HAP-1 (cell line): ENCODE measurements at places on chromosomes 1 and 21.
A peak's percentile ranks its signal among the peaks of the same experiment; 100 is the strongest.

GRCh38 chr1:49389699-49390098 is 613.0 kb upstream of the BEND5 start:
- DNase-seq: no peak

- DNase-seq: no peak
Observed at GRCh38 chr1:37437087-37437486, 37.3 kb upstream of the ZC3H12A start.

DNA sequence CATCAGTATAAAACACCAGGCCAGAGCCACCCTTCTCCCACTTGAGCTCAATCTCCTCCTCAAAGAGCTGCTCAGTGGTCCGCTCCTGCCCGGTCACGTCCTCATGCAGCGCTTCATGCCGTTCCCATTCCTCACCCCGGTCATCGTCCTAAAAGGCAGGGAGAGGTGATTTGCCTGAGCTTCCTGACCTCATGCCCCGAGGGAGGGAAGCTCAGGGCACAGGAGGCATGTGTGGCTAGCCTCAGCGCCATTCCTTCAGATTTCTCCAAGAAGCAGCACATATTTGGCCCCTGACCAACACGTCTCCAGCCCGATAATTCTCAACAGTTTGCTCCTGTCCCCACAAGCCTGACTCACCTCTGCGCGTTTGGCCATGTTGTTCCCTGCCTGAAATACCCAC is 4.2 kb upstream of the GPN2 start:
- DNase-seq: no peak

DNA sequence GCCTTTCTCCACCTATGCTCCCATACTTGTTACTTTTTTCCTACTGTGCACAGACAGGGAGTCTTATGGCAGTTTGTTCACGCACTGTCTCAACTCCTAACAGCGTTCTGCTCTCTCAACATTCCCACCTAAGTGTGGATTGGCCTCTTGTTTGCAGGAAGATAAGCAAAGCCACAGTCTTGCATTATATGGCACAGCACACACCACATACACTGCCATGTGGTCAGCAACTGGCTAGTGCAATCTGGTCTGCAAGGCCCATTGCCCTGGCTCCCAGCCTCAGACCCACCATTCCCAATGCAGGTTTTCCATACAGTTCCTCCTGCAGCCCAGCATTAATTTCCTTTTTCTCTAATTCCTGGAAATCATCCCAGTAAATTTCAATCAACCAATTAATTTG is 38.3 kb upstream of the LAMC2 start:
- no peak for DNase-seq

DNA sequence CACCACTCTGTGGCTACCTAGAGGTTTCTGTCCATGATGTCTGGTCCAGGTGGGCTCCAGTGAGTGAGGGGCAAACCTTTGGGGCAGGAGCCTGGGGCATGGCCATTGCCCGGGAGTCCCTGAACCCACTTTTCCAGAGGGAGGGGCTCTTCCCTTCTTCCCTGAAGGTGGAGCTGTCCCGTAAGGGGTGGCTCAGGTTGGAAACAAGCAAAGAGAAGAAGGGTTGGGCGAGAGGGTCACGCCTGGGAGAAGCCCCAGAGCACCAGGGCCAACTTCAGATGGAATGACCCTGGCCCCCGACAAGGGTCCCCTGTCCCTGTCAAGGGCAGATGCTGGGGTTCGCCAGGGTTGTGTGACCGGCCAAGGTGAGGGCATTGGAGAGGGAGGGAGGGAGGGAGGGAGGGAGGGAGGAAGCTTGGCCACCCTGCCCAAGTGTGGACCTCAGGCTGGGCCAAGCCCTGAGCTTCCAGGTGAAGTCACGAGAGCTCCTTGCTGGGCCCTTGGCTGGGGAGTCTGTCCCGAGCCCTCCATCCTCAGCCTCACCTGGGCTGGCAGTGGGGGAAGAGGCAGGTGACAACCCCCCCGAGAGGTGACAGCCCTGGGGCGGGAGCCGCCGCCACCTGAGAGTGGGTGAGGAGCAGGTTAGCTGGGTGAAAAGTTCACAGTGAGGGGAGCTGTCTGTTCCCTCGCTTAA is 69.6 kb downstream of the DHRS3 start:
- DNase-seq: no peak

- DNase-seq: no peak
Observed at GRCh38 chr1:181352695-181353094, 130.6 kb upstream of the CACNA1E start.

DNA sequence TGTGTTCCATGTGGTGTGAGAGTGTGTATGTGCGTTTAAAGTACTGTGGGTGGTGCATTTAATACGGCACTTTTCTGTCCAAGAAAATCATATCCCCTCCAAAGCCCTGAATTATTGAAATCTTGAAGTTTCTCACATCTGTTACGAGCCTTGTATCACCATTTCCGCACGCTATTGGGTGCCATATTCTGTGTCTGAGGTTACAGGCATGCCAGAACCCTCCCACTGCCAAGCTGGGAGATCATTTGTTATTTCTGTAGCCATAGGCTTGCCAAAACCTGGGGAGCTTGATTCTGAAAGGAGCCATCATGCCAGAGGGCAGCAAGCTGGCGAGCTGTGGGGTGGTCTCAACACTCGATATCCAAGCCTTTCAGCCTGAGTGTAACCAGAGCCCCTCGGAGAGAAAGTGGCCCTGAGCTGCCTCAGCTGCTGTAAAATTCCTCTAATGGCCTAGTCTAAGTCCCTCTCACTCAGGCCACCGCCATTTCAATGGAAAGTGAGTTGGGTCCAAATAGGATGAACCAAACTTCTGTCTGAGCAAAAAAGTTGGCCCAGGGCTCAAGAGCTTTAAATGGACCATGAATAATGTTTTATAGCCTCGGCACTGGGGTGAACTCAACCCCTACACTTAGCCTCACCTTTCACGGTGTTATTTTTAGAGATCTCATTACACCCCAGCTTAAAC is 298.4 kb upstream of the DUSP10 start:
- no peak for DNase-seq

- no peak for DNase-seq
Observed at GRCh38 chr21:44658913-44659595, 1.3 kb downstream of the KRTAP12-3 start.

DNA sequence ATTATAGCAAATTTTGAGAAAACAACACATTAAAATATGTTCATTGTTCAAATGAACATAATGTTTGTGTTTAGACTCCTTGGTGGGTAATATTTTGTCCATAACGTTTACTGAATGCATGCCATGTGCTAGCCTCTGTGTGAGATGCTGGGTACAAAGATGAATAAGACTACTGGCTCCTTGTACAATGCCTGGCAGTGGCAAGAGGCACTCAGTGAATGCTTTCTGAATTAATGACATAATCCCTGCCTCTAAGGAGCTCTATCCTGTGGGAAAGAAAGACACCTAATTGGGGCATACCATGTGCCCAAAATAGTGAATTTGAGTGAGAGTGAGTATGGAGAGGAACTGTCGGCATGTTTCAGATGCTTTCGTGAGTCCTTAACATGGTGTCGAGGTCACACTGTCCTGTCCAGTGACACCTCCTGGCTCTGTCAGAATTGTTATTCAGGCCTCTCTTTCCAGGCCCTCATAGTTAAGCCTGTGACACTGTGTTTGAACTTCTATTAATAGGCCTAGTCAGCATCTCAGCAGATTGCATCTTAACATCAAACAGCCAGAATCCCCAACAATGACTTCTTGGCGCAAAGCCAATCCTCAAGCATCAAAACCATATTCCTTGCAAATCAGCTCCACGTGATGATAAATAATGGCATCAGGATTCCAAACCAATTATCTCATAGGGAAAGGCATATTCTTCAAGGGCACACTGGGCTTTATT is 32.8 kb upstream of the S1PR1 start:
- DNase-seq: peak; percentile 27

DNA sequence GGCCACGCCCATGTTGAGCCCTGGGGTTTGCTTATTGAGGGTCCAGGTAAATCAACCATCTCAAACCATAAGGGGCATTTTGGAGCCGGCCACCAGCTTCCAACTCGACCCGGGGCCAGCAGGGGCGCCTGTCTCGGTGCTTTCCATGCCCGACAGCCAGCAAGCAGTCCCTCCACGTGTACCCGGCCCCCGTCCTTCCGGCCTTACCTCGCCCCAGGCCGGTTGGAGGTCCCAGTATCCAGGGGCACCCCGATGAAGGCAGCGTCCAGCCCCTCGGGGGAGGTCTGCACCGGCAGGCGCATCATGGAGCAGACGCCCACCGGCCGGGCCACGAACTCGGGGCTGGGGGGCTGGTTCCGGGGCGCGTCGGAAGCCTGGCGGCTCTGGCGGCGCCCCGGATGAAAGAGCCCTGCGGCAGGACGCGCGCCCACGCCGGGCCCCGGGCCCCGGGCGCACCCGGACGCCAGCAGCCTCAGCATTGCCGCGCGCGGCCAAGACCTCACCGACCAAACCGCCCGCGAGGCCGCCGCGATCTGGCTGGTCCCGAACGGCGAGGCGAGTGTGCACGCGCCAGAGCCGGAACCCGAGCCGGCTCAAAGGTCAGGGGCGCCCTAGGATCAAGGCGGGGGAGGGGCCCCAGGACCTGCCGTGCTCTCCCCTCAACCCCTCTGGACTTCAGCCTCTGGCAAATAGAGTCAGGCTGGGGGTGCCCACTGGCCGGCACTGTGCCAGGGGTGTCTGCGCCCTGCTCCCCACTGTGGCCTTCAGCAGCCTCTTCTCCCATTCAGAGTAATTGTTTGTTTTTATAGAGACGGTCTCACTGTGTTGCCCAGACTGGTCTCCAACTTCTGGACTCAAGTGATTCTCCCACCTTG is at the start of gene AGMAT:
AGMAT (minus strand) TSS at position 563 of the 875 bp plus-strand sequence; CDS start at position 479, 84 bp downstream.
- no peak for DNase-seq

GRCh38 chr21:37532868-37533780 is 166.6 kb downstream of the DYRK1A start:
- no peak for DNase-seq

DNA sequence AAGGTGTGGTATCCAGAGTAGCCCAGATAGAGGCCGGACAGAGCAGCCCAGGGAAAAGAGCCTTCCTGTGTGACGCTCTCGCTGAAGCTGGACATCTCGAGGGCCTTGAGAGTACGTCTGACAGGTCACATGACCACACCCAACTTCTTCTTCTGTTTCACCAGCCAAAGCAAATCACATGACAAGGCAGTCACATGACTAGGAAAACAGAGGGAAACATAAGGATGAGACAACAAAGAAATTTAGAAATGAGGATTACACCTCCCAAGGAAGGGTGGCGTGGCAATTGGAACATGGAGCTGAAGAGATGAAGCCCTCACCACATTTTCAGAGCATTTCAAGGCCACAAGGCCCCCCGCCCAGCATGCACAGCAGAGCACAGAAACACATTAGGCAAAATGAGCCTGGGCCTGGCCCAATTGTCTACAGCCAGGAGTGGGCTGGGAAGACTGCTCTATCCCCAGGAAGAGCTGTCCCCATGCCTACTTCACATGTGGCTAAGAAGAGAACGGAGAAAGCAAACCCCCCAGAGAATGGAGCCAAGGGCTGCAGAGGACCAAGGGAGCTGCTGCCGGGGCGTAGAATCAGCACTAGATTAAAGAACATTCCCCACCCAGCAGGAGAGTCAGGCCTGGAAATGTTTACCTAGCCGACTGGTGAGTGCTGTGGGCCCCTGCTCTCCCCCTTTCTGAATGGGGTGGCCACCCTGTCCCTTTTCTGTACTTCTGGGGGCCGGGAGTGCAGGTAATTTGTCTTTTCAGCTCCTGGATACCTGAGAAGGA is 305.1 kb downstream of the NPHP4 start:
- DNase-seq: no peak

DNA sequence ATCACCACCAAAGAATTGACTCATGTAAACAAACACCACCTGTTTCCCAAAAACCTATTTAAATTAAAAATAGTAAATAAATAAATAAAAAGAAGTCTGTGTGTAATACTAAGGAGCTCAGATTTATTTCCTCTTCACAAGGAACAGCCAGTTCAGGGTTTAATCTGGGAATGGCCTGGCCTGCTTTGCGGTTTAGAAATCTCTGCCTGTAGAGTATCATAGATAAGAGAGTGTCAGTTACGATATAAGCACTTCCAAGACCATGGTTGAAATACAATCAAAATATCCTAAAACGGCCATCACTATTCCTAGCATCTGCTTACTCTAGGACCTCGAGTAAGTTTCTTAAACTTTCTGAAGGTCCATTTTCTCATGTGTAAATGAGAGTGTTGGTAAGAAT is 274.4 kb downstream of the PLPP3 start:
- DNase-seq: no peak

DNA sequence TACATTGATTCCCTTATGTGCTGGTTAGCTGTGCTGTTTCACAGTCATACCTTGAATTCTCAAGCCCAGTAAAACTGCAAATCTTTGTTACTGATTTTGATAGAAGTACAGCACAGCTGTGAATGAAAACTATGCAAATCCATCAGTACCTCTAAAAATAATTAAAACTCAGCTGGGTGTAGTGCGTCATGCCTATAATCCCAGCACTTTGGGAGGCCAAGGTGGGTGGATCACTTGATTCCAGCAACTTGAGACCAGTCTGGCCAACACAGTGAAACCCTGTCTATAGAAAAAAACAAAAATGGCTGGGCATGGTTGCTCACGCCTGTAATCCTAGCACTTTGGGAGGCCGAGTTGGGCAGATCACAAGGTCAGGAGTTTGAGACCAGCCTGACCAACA is 61.2 kb downstream of the NUP210L start:
- DNase-seq: no peak

DNA sequence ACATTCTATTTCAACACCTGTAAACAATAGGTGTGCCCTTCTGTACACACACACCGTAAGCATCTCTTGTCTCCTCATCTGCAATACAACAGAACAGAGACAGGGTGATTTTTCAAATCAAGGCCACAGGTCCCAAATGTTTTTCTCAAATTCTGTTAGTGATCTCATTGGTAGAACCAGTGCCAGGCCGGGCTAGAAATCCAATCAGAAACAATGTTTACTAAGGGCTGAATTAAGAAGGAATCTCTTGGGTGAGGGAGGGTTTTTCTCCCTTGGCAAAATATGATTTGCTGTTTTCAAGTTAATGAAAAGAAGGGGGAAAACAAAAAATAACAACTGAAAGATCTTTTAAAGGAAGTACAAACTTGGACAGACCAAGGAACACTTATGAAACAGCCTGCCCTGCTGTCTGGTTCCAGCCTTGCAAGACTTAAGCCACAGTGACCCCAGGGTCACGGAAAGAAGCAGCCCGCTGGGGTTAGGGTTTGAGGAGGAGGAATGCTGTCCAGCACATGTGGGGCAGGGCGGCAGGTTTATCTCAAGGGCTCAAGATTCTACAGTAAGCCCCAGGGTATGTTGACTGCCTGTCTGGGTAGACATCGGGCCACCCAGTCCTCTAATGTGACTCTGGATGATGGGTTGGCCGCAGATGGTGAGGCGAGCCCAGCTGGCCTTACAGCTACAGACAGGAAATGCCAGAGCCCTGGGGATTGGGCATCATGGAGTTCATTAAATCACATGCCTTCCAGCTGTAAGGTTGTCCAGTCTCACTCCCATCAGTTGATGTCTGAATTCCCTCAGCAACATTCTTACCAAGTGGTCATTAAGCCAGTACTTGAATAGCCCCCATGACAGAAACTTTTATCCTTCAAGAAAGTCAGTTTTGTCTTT is 73.3 kb upstream of the SLC44A3 start:
- no peak for DNase-seq

GRCh38 chr1:6635910-6636760 is 11.5 kb downstream of the THAP3 start:
- DNase-seq: no peak

- DNase-seq: peak; percentile 56
Observed at GRCh38 chr1:15501208-15502032, 22.6 kb downstream of the CASP9 start.
